Nucleus accumbens (tissue), 56 donors: ENCODE measurements at places on chromosomes 3 and 15.

- no peak for DNase-seq
Observed at GRCh38 chr15:51348688-51349087, 7.2 kb downstream of the GLDN start.

DNA sequence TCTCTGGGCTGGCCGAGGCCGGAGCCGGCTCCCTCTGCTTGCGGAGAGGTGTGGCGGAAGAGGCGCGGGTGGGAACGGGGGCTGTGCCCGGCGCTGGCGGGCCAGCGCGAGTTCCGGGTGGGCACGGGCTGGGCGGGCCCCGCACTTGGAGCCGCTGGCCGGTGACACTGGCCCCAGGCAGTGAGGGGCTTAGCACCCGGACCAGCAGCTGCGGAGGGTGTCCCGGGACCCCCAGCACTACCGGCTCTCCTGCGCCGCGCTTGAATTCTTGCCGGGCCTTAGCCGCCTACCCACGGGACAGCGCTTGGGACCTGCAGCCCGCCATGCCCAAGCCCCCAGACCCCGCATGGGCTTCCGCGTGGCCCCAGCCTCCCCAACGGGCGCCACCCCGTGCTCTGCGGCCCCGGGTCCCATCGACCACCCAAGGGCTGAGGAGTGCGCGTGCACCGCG lies 736.3 kb upstream of the ARRDC4 start:
- DNase-seq: no peak

DNA sequence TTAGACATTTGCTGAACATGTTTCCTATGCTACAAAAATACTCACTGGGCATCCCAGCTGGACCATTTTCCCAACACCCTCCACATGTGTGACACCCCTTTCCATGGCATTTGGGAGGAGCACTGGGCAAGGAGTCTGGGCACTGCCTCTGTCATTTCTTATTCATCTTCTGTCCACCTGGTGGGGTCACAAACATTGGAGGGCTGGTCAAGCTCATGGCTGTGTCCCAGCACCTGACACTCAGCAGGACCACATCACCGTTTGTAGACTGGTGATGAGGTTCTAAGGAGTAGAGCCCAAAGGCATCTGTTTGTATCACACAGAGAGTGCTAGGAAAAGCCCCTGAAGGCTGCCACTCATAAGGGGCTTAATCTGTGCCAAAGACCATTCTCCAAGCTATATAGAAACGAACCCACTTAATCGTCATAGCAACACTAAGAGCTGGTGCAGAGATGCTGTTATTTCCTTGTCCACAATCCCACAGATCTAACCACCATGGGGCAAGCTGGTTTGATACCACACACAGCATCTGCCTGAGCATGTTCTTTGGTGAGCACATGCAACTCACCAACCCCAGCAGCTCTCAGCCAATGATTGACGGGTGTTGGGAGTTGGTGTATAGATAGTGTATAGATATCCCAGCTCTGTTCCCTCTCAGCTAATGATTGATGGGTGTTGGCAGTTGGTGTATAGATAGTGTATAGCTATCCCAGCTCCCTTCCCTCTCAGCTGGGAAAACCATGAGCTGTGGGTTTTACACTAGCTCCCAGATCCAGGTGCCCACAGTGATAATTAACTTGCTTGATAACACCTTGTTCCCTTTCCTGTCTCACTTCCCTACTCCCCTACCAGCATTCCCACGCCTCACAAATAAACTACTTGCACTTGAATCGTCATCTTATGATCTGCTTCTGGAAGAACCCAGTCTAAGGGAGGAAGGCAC lies 42.7 kb upstream of the ATP2B2 start:
- DNase-seq: no peak

DNA sequence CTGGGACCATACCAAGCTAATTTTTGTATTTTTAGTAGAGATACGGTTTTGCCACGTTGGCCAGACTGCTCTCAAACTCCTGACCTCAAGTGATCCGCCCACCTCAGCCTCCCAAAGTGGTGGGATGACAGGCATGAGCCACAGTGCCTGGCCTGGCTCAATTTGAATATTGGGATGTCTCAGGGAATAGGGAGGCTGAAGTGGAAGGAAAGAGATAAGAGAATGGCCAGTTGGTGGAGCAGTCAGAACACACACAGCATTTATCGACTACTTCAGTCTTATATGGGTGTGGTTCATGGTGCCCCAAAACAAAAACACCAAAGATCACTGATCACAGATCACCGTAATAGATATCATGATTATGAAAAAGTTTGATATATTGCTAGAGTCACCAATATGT lies 144.4 kb downstream of the GMNC start:
- DNase-seq: no peak

DNA sequence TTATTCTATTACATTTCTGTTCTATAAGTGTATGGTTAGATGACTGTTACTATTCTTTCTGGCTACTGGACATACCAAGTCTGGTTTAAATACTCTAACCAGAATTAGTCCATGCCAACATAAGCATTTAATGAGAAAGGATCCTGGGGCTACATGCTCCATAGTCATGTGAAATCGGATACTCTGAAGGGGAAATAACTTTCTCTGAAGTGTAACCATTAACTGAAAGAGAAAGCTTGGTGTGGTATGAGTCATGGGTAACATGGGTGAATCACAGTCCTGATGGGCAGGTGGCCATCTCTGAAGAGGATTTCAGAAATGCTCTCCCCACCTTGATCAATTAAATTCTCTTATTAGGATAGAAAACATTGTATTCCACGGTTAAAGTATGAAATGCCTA lies 69.4 kb downstream of the FHIT start:
- DNase-seq: no peak

GRCh38 chr3:129207479-129207878 lies 23.8 kb upstream of the CNBP start:
- DNase-seq: no peak
